NCI-H345 (cell line): ENCODE measurements at places on chromosomes 5 and 9.

GRCh38 chr5:116787570-116787969 is 212.9 kb upstream of the SEMA6A start:
- DNase-seq: no peak

DNA sequence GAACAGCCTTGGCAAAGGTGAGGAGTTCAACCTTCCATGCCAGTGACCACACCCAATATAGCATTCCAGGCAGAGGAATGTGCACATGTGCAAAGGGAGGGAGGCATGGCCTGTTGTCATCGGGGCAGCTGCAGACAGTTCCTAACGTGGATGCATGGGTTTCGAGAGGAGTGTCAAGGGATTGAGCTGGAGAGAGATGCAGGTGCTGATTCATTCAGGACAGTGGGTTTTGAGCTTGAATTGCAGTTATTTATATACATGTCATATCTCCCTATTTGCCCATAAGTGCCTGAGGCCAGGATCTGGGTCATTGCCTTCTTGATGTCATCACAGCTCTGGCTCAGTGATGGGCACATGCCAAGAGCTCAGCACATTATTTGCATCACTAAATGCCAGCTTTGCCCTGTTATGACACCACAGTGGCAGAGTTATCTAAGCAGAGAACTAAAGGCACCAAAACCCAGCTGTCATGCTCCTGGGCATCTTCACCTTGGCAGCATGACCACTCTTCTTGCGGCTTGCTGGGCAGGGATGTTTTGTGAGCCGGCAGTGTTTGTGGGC is 278.0 kb downstream of the NTRK2 start:
- no peak for DNase-seq

GRCh38 chr5:59061377-59061776 is 478.5 kb downstream of the RAB3C start:
- no peak for DNase-seq

- DNase-seq: no peak
Observed at GRCh38 chr9:78038620-78039300, 7.1 kb upstream of the GNAQ start.

DNA sequence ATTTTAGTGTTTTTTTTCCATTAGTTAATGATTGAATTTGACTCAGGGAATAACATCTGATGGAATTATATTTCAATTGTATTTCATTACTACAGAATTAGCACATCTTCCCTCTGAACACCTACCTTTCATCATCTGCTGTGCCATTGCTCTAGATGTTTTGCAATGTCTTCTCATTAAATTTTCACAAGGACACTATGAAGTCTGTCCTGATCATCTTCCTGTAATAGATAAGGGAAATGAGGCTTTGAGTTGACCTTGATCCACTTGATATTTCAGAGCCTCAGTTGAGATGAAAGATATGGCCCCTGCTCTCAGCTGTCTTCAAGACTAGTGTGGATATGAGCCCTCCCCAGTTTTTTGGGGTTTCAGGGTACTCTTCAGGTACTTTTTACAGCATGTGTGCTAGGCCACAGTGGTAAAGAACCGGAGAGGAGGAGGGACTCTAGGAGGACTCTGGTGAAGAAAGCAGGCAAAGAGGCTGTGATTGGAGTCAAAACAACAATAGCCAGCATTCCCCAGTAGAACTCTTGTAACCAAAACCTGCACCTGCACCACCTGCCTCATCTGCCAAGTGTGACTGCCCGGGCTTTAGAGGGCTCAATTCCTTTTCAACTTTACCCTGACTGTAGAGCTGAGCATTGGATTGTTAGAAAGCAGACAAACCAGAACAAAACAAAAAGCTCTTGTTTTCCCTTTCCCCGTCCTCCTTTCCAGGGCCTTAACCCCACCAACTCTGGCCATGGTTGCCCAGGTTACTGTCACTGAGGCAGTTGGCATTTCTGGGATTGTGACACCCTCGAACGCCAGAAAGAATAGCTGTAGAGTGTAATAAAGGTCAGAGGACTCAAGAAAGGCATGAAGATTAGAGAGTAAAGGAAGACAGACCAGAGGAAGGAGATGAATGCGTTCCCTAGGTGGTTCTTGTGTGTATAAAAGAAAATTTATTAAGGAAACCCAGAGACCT is 56.3 kb downstream of the ERAP1 start:
- no peak for DNase-seq
